T-cell (primary cell): ENCODE measurements at places on chromosomes 12 and 14. TPM values are rescaled to one million over a fixed set of nuclear protein-coding genes. Genes with fewer than 3 reads are reported as not detected.

- H3K27ac ChIP-seq, result no peak overlapping the region
- peaks cover 16% of the 10 kb centered on the region for H3K4me1 ChIP-seq
- no peaks in the 10 kb centered on the region for H3K27me3 ChIP-seq
- no peak overlapping the region for H3K4me3 ChIP-seq
- no peaks in the 10 kb centered on the region for H3K36me3 ChIP-seq
Observed at GRCh38 chr12:66744956-66745383, 66.1 kb upstream of the GRIP1 start.

Gene KCNH5
- total RNA-seq, result not detected

Gene C12orf54
- not detected for total RNA-seq

Gene PLCZ1
- total RNA-seq, result not detected

Gene CELA1
- total RNA-seq, result 0.47 TPM

GRCh38 chr12:131672941-131673887, 37.7 kb upstream of the SFSWAP start:
- DNase-seq, result no peak
- no peak overlapping the region for H3K4me3 ChIP-seq
- H3K27me3 ChIP-seq, result peaks cover 23% of the 10 kb centered on the region
- H3K4me1 ChIP-seq, result no peaks in the 10 kb centered on the region
- no peaks in the 10 kb centered on the region for H3K36me3 ChIP-seq
- H3K27ac ChIP-seq, result no peak overlapping the region

DNA sequence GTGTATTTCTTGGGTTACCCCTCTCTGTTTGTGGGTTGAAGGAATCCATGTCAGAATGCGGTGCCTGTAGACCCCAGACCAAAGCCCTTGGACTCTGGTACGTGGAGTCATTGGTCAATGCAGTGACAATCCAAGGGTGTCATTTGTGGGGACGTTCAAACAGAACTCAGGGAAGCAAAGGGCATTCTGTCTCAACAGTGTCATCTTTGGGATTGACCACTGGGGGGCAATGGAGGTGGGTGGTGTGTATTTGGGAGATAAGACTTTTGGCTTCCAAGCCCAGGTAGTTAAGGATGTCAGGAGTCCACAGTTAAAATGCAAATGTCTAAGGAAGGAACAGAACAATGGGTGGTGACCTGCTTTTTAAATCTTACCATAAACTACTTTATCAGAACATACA, 54.6 kb upstream of the CCDC175 start:
- no peaks in the 10 kb centered on the region for H3K36me3 ChIP-seq
- H3K4me1 ChIP-seq, result no peaks in the 10 kb centered on the region
- DNase-seq, result no peak
- H3K27ac ChIP-seq, result no peak overlapping the region
- H3K27me3 ChIP-seq, result peaks cover 16% of the 10 kb centered on the region
- no peak overlapping the region for H3K4me3 ChIP-seq

GRCh38 chr12:101850199-101850598, 19.4 kb upstream of the GNPTAB start:
- no peak for DNase-seq
- H3K36me3 ChIP-seq, result no peaks in the 10 kb centered on the region
- H3K27ac ChIP-seq, result no peak overlapping the region
- no peaks in the 10 kb centered on the region for H3K27me3 ChIP-seq
- no peak overlapping the region for H3K4me3 ChIP-seq

- H3K4me1 ChIP-seq, result no peaks in the 10 kb centered on the region
- H3K36me3 ChIP-seq, result no peaks in the 10 kb centered on the region
- H3K27me3 ChIP-seq, result no peaks in the 10 kb centered on the region
Observed at GRCh38 chr14:72499746-72500145, 394.2 kb downstream of the DPF3 start.

GRCh38 chr12:15368812-15369211, 46.5 kb downstream of the PTPRO start:
- no peaks in the 10 kb centered on the region for H3K36me3 ChIP-seq
- H3K27me3 ChIP-seq, result peaks cover 2% of the 10 kb centered on the region
- no peaks in the 10 kb centered on the region for H3K4me1 ChIP-seq
- H3K27ac ChIP-seq, result no peak overlapping the region

GRCh38 chr12:117228239-117228638, 38.0 kb upstream of the FBXO21 start:
- H3K36me3 ChIP-seq, result no peaks in the 10 kb centered on the region
- no peak overlapping the region for H3K27ac ChIP-seq
- peaks cover 20% of the 10 kb centered on the region for H3K27me3 ChIP-seq
- H3K4me3 ChIP-seq, result no peak overlapping the region
- no peak for DNase-seq

DNA sequence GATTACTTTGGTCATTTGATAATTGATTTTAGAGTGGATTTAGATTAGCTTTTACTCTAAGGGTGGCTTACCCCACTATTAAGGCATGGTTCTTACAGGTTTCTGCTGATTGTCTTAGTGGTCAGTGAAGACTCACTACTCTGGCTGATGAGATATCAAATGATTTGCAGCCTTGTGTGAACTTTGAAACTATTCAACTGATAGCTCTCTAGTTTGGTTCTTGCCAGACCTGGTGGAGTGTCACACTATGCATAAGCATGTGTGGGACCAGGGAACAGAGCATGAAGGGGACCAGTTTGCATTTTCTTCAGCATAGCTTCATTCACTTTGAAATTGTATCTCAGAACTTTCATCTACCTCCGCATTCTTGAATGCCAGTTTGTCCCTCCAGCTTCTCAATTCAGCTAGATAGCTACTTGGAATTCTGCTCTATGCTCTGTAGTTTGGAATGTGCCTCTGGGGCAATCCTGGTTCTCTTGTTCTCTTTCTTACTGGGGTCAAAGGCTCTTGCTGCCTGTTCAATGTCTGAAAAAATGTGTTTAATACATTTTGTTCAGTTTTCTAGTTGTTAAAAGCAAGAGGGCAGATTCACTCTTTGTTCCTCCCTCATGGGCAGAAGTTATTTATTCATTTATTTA, 12.7 kb downstream of the SCYL2 start:
- H3K36me3 ChIP-seq, result peaks cover 6% of the 10 kb centered on the region
- no peaks in the 10 kb centered on the region for H3K27me3 ChIP-seq
- no peak overlapping the region for H3K4me3 ChIP-seq
- peaks cover 8% of the 10 kb centered on the region for H3K4me1 ChIP-seq

GRCh38 chr12:55043542-55043941, 23.8 kb downstream of the NEUROD4 start:
- no peak overlapping the region for H3K27ac ChIP-seq
- no peaks in the 10 kb centered on the region for H3K36me3 ChIP-seq
- H3K4me3 ChIP-seq, result no peak overlapping the region

GRCh38 chr12:40820794-40821484, 128.7 kb downstream of the CNTN1 start:
- no peak overlapping the region for H3K4me3 ChIP-seq
- DNase-seq, result no peak
- no peak overlapping the region for H3K27ac ChIP-seq
- H3K36me3 ChIP-seq, result no peaks in the 10 kb centered on the region
- no peaks in the 10 kb centered on the region for H3K27me3 ChIP-seq

- peaks cover 3% of the 10 kb centered on the region for H3K27me3 ChIP-seq
- no peaks in the 10 kb centered on the region for H3K36me3 ChIP-seq
- no peak overlapping the region for H3K27ac ChIP-seq
Observed at GRCh38 chr12:13740149-13740545, 241.3 kb downstream of the GRIN2B start.

Gene DAO
- not detected for total RNA-seq

GRCh38 chr14:21406213-21406612, 22.4 kb upstream of the SUPT16H start:
- no peaks in the 10 kb centered on the region for H3K27me3 ChIP-seq
- H3K27ac ChIP-seq, result no peak overlapping the region
- no peak overlapping the region for H3K4me3 ChIP-seq

Gene CKAP4
- 10.0 TPM for total RNA-seq

GRCh38 chr14:68043752-68044151, 224.2 kb downstream of the RAD51B start:
- no peaks in the 10 kb centered on the region for H3K4me1 ChIP-seq
- H3K36me3 ChIP-seq, result no peaks in the 10 kb centered on the region
- no peak overlapping the region for H3K4me3 ChIP-seq

Gene KERA
- total RNA-seq, result not detected

- no peaks in the 10 kb centered on the region for H3K27me3 ChIP-seq
- no peaks in the 10 kb centered on the region for H3K36me3 ChIP-seq
- no peak for DNase-seq
- no peak overlapping the region for H3K27ac ChIP-seq
- no peaks in the 10 kb centered on the region for H3K4me1 ChIP-seq
- H3K4me3 ChIP-seq, result no peak overlapping the region
Observed at GRCh38 chr12:119829439-119829838, 47.7 kb downstream of the CIT start.

Gene FANCM
- 8.7 TPM for total RNA-seq

- no peak for DNase-seq
Observed at GRCh38 chr14:101290611-101291010, 270.7 kb upstream of the DIO3 start.

Gene ZNF10
- 14.2 TPM for total RNA-seq

- H3K4me3 ChIP-seq, result no peak overlapping the region
- no peaks in the 10 kb centered on the region for H3K27me3 ChIP-seq
- DNase-seq, result no peak
- no peaks in the 10 kb centered on the region for H3K4me1 ChIP-seq
Observed at GRCh38 chr12:17137396-17137795, 531.4 kb upstream of the LMO3 start.

DNA sequence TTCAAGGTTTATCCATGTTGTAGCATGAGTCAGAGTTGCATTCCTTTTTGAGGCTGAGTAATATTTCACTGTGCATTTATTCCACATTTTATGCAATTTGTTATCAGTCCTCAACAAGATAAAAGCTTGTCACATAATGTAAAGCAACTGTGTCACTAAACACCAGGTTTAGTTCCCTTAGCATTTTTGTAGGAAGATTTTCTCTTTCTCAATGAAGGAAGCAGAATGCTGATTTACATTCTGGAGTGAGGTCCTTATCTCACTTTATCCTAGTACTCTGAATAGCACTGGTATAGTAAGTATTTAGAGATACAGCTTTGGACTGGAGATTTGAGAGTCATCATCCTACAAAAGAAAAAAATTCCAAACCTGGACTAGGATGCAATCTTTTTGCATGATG, 9.8 kb upstream of the EXD2 start:
- no peaks in the 10 kb centered on the region for H3K27me3 ChIP-seq
- H3K4me3 ChIP-seq, result no peak overlapping the region
- H3K36me3 ChIP-seq, result no peaks in the 10 kb centered on the region

DNA sequence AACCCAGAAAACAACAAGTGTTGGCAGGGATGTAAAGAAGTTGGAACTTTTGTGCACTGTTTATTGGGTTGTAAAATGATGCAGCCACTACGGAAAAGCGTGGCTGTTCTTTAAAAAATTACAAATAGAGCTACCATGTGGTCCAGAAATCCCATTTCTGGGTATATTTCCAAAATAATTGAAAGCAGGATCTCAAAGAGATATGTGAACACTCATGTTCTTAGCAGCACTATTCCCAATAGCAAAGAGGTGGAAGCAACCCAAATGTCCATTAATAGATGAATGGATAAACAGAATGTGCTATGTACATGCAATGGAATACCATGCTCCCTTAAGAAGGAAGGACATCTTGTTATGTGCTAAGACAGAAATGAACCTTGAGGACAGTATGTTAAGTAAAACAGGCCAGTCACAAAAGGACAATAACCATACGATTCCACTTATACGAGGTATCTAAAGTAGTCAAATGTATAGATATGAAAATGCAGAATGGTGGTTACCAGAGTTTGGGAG, 249.5 kb downstream of the PHLDA1 start:
- no peaks in the 10 kb centered on the region for H3K27me3 ChIP-seq
- no peak overlapping the region for H3K27ac ChIP-seq

DNA sequence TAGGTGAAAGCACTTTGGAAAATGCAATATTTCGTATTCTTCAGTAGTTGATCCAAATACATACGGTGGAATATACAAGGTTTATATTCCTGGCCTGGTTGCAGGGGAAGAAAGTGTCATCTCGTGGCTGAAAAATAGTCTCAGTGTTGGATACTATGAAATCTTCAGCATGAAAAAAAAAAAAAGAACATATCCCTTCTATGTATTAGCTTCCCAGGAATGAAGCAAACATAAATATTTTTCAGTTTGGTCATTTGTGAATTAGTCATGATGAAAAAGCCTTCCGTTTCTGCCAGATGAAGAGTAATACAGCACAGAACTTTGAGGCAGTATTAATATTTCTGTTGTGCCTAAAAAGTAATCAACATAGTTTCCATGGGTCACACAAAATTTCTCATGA, 36.7 kb downstream of the FLRT2 start:
- DNase-seq, result no peak
- H3K27ac ChIP-seq, result no peak overlapping the region
- no peaks in the 10 kb centered on the region for H3K27me3 ChIP-seq
- no peak overlapping the region for H3K4me3 ChIP-seq
- no peaks in the 10 kb centered on the region for H3K4me1 ChIP-seq
- no peaks in the 10 kb centered on the region for H3K36me3 ChIP-seq

DNA sequence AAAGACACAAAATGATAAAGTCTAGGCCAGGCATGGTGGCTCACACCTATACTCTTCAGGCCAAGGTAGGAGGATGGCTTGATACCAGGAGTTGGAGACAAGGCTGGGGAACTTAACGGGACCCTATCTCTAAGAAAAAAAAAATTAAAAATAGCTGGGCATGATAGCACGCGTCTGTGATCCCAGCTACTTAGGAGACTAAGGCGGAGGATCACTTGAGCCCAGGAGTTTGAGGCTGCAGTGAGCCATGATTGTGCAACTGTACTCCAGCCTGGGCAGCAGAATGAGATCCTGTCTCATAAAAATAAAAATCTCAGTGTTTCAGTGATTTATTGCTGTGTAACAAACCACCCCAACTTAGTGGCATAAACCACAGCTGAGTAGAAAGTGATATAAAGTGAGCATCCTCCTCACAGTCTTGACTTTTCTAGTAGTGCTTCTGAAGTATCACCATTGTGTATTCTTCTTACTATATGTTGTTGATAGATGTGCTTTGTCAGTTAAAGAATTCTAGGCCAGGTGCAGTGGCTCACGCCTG, 10.6 kb upstream of the ATF1 start:
- H3K4me3 ChIP-seq, result no peak overlapping the region
- DNase-seq, result no peak
- H3K27ac ChIP-seq, result no peak overlapping the region

DNA sequence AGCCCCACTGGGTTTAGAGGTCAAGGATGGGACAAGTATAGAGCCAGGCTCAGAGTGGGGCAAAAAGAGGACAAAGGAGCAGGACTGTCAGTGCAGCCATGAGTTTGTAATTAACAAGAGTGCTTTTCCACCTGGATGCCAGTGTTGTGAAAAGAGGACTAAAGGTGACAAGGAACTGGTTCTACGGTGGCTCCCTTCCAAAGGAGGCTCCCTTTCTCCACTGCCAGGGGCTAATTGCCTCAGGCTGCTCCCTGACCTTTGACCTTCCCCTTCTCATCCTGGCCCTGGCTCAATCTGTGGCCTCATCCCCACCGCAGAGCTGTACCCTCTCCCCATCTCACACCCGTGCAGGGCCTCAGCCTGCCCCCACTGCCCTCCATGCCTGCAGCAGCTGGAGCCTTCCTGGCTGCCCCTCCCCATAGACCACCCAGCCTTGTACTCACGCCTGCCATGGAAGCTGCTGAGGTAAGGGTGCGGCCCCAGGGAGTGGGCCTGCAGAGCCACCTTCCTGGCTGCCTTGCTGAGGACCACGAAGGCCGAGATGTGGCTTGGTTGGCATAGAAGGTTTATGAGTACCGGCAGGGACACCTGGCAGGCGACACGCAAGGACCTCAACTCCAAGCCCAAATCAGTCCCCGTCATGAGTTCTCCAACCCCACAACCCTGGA, 24.8 kb upstream of the FKBP4 start:
- no peaks in the 10 kb centered on the region for H3K36me3 ChIP-seq
- H3K4me3 ChIP-seq, result no peak overlapping the region
- H3K27ac ChIP-seq, result no peak overlapping the region
- H3K27me3 ChIP-seq, result no peaks in the 10 kb centered on the region
- H3K4me1 ChIP-seq, result no peaks in the 10 kb centered on the region
